Stimulated activated CD8-positive, alpha-beta memory T cell treated with anti-CD3 and anti-CD28 coated beads, Interleukin-15, amount 100 ng/mL, for 48 hours (primary cell): ENCODE measurements at places on chromosomes 16 and 17.

DNA sequence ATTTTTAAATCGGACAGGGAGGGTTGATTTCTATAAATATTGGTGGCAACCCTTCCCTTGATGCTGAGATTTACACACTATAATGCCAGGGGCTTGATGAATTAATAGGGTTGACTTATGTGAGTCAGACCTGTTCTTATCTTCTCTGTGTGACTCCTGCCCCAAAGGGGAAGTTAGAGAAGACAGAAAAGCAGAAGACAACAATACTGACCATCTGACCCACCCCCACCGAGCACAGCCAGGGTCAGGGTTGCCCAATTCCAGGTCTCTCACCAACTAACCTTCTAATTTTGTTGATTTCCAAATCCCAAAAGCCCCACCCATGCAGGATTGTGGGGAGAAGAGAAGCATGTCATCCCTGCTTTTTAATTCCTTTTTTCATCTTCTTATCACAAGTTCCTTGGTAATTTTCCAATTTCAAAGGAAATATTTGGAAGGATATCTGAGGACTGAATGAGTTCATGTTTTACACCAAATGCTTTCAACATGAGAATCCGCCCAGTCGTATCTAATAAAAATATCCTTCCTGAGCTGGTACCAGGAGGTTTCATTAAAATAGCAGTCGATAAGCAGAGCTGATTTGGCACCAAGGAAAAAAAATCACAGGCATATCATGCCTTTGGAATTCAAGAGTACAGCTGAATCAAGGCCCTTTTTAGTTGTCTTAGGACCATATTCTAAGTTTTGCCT, 603.4 kb upstream of the CDH11 start:
- no peak for DNase-seq

DNA sequence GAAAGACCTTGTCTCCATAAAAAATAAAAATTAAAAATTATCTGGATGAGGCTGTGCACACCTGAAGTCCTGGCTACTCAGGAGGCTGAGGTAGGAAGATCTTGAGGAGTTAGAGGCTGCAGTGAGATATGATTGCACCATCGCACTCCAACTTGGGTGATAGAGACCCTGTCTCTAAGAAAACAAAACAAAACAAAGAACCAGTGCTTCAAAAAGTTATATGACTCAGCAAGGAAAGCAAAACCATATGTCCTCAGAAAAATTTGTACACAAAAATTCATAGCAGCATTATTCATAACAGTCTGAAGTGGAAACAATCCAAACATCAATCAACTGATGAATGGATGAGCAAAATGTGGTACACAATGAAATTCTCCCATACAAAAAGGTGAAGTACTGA, 48.9 kb downstream of the SLFN5 start:
- no peak for DNase-seq

GRCh38 chr17:81412490-81413093, 17.3 kb downstream of the BAHCC1 start:
- DNase-seq = peak; percentile 52

DNA sequence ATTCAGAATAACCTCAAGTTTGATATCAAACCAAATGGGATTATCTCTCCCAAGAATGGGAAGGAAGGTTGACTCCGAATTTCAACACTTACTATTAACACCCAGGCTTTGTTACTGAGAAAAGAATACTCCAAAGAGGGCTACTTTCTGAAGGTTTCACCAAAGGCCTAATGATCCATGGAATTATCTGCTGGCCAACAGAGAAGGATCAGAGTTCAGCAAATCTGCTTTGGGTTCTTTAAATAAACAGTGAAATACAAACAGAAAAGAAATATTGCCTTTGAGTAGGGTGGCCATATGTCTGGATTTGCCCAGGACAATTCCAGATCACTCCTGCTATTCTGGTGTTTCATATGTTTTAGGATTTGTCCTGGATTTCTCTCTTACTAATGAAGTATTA, 564.5 kb upstream of the PSMD7 start:
- no peak for DNase-seq

DNA sequence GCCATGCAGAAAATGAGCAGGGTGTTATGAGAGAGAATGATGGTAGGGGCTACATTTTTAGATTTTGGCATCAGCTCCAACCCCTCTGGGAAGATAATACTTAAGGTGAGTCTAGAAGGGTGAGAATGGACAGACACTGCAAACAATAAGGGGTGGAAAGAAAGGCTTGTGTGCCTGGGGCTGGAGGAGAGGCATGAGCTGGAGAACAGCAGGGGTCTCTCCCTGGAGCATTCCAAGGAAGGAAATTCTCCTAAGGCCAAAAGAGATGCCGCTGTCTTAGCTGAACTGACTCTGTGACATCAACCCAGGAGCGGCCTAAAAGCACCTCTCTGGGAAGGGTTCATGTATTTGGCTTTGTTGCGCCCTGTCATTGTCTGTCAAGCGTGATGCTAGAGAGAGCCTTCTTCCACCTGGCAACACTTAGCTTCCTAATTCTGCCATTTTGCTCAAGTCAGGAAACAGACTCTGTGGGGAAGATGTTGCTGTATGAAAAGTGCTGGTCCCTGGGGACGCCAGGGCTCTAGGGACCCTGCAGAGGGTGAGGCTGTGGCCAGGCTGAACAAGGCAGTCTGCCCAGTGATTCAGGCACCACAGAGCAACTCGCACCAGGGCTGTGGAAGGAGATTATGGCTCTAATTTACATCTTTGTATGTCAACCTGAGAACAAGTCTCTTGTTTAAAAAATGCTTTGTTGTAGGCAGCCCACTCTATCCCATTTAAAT, 225.7 kb downstream of the CBLN1 start:
- DNase-seq = no peak

GRCh38 chr16:56300891-56301850, 109.9 kb downstream of the GNAO1 start:
- no peak for DNase-seq

GRCh38 chr17:72270273-72270924, 149.6 kb downstream of the SOX9 start:
- no peak for DNase-seq

- DNase-seq = no peak
Measured at GRCh38 chr17:44804302-44805089, 25.6 kb downstream of the GJC1 start.

DNA sequence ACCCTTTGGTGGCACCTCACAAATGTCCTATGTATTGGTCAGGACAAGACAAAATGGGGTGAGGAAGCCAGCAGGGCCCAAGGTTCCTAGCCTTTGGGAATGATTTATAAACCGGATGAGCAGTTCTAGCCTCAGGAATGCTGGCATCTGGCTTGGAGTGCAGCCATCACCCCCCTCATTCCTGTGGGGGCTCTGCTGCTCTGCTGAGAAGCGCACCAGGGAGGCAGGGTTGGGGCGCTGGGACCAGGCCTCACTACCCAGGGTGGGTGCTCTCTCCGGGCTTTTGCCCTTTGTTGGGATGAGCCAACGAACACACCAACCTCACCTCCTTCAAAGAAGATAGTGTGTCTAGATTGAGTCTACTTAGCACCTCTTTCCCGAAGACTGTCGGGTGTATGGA, 39.2 kb downstream of the TMEM11 start:
- no peak for DNase-seq

DNA sequence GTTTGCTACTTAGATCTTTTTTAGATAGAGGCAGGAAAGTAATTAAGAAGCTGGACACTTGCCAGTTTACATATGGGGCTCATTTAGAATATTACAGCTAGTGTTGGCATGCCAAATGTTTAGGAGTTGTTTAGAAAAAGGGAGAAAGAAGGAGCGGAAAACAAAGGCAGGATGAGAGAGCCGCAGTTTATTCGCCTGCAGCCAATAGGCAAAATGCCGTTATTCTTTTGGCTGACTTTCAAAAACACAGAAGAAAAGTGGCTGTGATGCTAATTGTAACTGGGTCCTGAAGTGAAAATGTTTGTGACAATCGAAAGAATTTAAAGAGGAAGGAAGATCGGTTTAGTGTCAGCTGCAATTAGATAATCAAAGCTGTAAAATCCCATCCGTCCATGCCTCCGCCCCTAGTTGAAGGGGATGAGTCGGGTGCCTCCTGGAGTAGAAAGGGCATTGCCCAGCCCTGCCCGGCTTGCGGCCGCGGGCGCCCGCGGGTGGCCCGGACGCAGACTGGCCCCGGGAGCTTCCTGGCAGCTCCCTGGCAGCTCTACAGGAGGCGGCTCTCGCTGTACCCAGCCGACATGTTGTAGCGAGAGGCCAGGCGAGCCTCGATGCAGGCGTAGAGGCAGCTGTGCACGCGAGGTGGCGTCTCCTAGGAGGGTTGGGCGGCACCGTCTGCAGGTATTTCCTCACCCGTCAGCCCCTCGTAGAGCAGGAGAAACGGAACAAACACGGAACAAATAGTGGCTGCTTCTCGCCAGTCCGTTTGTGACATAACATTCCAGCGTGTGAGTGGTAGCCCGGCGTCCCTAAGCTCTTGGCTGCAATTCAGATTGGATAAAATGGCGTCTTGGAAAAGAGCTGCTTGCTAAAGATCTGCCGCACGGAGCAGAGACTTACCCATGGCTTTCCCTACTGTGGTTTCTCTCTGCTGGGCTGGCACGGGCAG, 82.2 kb downstream of the TNRC6C start:
- DNase-seq = no peak

- DNase-seq = no peak
Measured at GRCh38 chr17:41284043-41284442, 8.5 kb downstream of the KRTAP9-7 start.

- no peak for DNase-seq
Measured at GRCh38 chr17:4919511-4920047, 12.5 kb upstream of the GP1BA start.

DNA sequence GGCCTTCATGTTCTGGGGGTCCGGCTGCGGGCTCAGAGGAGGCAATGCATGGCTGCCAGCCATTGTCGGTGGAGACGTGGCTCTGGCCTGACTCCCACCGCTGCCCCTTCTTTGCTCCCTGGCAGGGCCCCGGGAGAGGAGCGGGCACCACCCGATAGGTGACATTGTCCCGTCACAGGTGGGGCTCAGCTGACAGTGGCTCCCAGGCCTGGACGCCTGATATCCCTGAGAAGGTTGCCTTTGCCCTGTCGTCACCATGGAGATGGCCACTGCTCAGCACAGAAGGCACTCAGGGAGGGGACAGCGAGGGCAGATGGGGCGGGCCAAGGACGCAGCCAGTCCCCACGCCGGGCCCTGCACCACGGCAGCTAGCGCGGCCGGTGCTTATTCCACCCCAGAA, 42.6 kb downstream of the SOX8 start:
- DNase-seq = no peak

DNA sequence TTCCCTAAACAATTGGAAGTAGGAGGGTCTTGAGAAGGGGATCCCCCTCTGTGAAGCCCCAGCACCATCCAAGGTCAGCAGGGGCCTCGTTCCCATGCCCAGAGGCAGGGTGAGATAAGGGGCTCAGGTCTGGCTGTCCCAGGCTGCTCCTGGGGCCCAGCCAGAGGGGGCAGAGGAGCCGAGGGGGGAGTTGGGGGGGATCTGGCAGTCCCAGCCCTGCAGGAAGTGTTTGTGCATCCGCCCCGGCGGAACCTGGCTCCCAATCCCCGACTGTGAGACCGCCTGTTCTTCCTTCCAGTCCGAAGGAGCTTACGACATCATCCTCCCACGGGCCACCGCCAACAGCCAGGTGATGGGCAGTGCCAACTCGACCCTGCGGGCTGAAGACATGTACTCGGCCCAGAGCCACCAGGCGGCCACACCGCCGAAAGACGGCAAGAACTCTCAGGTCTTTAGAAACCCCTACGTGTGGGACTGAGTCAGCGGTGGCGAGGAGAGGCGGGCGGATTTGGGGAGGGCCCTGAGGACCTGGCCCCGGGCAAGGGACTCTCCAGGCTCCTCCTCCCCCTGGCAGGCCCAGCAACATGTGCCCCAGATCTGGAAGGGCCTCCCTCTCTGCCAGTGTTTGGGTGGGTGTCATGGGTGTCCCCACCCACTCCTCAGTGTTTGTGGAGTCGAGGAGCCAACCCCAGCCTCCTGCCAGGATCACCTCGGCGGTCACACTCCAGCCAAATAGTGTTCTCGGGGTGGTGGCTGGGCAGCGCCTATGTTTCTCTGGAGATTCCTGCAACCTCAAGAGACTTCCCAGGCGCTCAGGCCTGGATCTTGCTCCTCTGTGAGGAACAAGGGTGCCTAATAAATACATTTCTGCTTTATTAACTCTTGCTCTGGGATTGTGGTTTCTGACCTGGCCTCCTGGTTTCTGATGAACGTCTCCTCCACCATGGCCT, 14.9 kb downstream of the GPRC5C start:
- DNase-seq = no peak

- DNase-seq = no peak
Measured at GRCh38 chr17:35765756-35766488, 5.2 kb downstream of the C17orf50 start.

- DNase-seq = no peak
Measured at GRCh38 chr17:59432657-59433056, 101.2 kb downstream of the YPEL2 start.

GRCh38 chr17:48352630-48353029, 77.4 kb downstream of the SKAP1 start:
- DNase-seq = no peak

DNA sequence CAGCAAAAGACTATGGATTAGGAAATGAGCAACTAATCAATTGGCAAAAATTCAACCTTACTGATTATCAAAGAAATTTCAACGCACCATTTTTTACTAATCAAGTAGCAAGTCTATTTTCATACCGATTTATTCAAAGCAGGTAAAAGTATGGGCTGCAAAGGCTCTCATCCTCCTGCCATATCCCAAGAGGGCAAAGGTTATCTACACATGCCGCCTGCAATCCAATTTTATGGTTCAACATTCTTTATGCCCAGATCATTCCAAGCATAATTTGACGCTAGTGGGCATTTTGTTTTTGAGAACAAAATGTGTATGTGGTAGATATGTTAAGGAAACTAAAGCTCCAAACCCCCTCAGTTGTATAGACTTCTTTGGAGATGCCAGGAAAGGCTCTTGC, 270.6 kb downstream of the MAF start:
- no peak for DNase-seq

GRCh38 chr16:3564130-3564888, 12.9 kb downstream of the NLRC3 start:
- DNase-seq = no peak

DNA sequence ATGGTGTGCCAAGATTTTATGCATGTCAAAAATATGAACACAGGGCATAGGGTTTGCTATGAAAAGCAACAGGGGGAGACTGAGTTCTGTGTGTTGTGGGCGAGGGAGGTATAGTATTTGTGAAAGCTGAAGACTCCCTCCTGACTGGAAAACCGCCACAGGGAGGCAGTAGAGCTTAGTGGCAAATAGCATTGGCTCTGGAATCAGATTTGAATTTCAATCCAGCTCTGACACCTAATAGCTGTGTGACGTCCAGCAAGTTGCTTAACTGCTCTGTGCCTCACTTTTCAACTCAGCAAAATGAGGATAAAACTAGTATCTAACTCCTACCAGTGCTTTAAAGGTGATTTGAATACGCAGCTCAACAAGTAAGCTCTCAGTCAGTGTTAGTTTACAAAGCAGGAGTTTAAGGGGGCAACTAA, 22.0 kb downstream of the KPNA2 start:
- no peak for DNase-seq

DNA sequence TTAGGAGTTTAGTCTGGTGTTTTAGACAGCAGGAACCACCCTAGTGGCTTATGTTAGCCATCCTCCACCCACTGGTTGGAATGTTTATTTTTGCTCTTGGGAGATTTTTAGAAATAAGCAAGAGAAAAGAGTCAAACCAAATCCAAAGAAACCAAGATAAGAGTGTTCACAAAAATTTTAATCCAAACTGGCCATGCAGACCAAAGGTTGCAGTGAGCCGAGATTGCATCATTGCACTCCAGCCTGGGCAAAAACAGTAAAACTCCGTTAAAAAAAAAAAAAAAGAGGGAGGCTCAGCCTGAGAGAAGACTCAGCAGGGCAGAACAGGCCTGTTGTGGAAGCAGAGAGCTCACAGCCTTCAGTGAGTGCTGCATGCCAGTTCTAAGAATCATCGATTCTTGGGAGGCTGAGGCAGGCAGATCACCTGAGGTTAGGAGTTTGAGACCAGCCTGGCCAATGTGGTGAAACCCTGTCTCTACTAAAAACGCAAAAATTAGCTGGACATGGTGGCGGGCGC, 12.2 kb upstream of the C16orf54 start:
- no peak for DNase-seq
